ENCODE measurements at places on chromosomes 3 and 15.

DNA sequence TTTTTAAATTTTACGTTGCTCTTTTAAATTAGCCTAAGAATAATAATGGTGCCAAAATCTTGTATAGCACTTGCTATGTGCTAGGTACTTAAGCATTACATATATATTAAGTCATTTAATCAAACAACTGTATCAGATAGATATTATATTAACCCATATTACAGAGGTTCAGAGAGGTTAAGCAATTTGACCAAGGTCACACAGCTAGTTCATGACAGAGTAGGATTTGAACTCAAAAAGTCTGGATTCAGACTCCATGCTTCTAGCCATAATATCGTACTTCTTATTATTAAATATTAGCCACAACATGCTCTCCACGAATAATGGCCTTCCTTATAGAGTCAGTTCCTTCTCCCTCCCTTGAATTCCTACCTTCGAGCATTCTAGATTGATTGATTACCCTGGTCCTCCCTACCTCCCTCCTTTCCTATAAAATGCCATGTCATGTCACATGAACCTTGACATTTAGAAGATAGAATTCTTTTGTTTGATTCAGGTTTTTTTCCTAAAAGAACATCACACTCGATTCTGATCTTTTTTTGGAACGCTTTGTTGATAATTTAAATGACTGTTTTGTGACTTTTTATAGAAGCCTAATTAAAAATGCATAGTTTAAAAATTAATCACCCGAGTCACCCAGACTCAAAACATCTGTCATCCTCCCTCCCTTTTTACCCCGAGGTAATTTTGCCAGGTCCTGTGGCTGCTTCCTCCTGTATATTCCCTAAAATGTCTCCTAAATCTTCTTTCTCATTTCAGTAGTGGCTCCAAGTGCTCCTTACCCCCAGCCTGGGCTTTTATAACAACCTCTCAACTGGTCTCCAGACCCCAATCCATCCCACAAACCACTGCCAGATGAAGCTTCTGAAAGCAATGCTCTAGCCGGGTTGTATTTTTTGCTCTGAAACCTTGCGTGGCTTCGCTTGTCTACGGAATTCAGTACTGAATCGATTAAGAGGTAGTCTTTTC lies 8.5 kb upstream of the PSMD6 start:
- no peak for DNase-seq

GRCh38 chr3:10378246-10378645 lies 57.3 kb upstream of the SEC13 start:
- no peak for DNase-seq

- DNase-seq: no peak
These were observed 337.2 kb downstream of the VGLL3 start for GRCh38 chr3:86653661-86654205.

DNA sequence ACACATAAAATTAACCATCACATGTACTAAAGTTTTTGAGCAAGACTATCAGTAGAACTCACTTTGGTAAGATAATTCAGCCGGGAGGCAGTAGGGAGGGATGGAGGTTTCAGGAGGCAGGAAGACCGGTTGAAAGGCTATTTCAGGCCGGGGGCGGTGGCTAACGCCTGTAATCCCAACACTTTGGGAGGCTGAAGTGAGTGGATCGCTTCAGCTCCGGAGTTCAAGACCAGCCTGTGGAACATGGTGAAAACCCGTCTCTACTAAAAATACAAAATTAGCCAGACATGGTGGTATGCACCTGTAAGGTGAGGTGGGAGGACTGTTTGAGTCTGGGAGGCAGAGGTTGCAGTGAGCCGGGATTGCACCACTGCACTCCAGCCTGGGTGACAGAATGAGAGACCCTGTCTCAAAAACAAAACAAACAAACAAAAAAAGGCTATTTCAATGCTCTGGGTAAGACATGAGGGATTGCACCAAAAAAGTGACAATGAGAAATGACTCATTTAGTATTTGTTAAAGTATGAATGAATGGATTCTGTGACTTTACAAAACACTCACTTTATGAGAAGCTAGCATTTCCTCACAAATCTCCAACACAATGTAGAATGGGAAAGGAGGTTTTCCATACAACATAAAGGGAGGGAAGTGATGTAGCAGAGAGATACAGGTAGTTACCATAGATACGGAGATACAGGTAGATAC lies 43.9 kb downstream of the SH3BP5 start:
- DNase-seq: no peak

- no peak for DNase-seq
These were observed 45.7 kb upstream of the SKOR1 start for GRCh38 chr15:67779549-67780111.

DNA sequence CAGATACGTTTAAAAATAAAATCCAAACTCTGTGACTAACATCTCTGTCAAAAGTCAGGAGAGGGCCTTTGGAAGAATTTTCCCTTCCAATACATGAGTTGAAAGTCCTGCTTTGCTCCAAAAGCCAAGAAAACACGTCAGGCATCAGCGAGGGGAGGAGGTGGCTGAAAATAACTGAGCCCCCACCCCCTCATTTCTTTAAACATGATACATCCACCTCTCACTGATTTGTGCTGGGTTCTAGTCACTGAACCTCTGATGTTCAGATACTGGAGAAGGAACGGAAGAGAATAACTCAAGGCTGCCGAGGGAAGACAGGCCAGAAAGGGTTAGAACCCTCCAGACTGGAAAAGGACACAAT lies 9.4 kb upstream of the SEMA5B start:
- no peak for DNase-seq

- no peak for DNase-seq
These were observed 189.3 kb downstream of the SV2B start for GRCh38 chr15:91289324-91289723.

- no peak for DNase-seq
These were observed 14.9 kb upstream of the GRM2 start for GRCh38 chr3:51691949-51692348.

DNA sequence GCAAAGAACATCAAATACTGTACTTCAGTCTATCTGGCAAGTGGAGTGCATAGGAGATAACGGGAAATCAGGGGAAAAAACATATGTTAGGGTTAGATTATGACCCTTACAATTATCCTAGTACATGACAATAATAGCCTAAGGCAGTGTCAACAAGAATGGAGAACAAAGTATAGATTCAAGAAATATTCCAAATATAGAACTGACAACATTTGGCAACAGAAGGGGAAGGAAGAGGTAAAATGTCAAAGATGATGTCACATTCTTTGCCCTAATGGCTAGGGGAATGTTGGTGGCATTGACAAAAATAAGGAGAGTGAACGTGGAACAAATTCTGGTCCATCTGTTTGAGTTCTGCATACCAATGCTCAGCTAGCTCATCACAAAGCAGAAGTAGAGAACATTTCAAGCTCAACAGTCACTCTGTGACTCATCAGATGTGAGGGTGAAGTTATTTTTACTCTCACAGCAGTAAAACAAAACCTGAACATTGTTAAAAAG lies 15.5 kb upstream of the ATP8B4 start:
- no peak for DNase-seq

DNA sequence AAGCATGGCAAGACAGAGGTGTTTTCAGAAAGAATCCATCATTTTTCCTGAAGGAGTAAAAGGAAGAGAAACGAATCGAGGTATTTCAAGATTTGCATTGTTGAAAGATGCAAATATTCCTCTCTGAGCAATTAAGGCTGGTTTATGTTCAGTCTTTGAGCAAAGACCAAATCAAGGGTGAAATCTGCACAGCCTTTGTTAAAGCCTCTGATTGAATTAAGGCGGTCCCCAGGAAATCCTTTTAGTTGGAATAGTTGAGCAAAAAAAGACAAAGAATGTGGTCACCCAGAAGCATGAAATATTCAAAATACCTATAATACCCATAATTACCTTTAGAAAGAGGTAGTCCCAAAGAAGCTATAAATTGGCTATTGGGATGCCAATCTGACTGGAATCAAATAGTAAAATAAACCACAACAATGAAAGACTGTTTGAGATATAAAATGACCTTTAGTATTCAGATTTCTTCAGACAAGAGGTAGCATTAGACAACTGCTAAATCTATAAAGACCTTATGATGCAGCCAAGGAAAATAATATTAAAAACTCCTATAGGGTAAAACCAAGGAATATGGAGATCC lies 1218.1 kb downstream of the ROBO2 start:
- no peak for DNase-seq

- no peak for DNase-seq
These were observed 115.2 kb downstream of the GHSR start for GRCh38 chr3:172333042-172333377.

GRCh38 chr3:113677737-113678136 lies 18.7 kb downstream of the USF3 start:
- no peak for DNase-seq

DNA sequence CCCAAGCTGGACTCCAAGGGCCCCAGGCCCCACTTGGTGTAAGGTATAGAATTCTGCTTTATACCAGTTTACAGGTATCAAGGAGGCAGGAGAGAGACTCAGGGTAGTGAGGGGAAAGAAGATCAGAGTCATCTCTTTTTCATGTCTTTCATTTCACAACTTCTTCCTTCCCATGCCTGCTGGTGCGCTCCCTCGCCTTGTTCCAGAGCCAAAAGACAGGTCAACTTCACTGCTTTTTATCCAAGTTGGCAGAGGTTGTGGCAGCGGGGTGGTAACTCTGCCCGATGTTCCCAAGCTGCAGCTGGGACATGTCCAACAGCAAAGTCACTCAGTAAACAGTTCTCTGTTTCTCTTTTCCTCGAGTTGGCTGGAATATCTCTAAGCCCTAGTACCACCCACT lies 86.3 kb upstream of the TCF12 start:
- DNase-seq: no peak

GRCh38 chr3:67418426-67419217 lies 235.8 kb downstream of the SUCLG2 start:
- DNase-seq: no peak

GRCh38 chr3:65484964-65485363 lies 553.8 kb downstream of the MAGI1 start:
- DNase-seq: no peak

DNA sequence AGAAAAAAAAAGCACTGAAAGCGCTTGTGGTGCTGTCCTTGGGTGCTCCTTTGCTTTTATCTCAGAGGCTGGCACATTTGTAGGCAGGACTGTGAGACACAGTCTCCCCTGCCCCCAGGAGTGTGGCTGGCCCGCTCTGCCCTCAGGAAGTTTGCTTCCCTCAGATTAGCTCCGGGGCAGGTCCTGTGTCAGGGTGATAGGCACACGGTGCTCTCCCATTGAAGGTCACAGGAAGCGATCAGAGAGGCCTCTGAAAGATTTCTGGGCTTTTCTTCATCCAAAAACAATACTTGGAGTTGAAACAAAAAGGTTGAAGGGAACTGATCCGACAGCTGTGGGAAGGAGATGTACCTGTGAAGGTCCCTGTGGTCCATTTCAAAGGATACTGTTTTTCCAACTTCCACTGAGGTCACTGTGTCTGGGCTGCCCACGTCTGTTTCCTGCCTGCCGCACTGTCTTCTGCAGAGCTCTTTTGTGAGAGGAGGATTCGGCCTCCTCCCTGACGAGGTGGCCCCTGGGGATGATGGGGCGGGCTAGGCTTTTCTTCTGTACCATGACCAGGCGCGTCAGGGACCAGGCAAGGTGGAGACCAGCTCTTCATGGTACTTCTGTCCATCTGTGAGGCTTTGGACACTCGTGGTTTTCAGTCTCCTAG lies 330.5 kb upstream of the CTDSPL start:
- DNase-seq: no peak

DNA sequence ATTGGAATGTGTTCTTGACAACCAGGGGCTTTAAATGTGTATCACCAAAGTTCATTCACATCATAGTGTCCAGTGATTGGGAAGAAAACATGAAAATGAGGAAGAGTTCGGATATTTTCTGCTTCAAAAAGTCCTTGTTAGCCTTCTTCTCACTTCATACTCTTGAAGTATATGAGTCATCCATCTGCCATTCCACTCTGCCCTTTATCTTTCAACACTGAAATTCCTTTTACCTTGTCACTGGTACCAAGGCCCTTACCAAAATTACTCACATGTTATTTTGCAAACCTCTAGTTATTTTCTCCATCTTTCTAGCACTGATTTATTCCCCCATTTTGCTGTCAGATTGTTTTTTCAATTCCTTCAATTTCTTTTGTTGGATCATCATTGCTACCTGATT lies 32.5 kb downstream of the OR5H15 start:
- DNase-seq: no peak

DNA sequence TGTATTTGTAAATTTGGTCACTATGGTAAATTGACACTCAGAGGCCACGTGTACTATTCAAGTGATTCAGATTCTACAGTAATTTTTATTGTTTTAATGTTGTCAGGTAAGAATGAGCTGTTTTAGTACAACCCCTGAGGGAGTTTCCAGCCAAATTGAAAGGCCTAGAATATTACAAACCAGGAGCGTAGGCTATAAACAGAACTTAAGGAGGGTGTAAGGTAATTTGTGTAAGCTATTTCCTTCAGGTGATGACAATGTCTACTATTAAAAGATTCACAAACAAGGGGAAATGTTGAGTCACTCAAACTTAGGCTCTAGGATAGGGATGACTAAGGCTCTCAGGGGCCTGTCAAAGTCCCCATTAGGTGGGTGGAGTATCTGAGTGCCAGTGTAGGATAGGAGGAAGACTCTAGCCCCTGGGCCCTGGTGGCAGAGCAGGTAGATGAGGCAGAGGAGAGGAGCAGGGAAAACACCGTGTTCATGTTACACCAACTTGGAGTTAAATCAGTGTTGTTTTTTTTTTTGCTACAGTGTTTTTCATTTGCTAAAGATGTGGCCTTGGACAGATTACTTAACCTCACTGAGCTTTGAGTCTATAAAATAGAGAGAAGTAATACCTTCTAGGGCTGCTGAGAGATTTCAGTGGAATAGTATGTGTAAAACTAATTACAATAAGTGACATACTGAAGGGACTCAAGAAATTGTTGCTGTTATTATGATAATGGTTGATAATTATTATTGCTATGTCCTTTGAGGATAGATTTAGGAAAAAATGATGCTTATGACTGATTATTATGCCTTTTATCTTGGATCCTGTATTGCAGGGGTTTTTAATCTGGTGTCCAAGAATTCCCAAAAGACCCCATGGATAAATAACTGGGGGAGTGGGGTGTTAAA lies 10.3 kb downstream of the TM4SF1 start:
- DNase-seq: peak; percentile 59

DNA sequence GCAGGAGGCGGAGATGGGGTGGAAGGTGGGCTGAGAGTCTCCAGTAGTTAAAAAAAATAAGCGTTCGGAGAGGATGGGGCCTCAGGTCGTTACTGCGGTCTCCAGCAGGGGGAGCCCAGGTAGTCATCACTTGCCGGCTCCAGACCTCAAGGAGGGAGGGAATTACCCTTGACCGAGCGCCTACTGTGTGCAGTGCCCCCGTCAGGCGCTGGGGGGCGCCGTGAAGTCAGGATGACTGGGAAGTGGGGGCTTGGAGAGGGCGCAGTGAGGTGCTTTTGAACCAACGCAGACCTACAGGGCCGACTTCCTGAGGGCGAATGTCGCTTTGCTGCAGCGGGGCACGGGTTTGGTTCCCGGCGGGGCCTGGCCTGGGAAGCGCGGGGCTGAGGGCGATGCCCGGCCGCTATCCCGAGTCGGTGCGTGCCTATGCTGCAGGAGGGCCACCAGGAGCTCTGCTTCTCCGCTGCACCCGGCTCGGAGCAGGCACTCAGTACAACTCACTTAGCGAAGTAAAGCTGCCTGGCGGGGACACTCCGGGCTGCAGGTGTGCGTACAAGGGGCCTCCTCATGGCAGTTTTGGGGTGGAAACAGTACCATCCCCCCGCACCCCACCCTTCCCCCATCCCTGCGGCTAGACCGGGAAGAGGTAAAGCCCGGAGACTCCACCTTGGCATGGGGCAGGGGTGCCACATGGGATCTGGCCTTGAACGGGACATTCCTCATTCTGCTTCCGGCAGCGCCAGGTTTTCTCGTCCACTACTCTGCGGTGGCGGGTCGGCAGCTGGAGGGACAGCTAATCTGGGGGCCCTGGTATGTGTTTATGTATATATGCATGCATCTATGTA lies 79.8 kb downstream of the RHCG start:
- DNase-seq: peak; percentile 24

Data from DMS153 (cell line).